ENCODE measurements at places on chromosomes 7 and 10.

- no peaks in the 10 kb centered on the region for H3K27me3 ChIP-seq
- no peak overlapping the region for H3K27ac ChIP-seq
- DNase-seq = no peak
- H3K4me1 ChIP-seq = peaks cover 13% of the 10 kb centered on the region
- peaks cover 21% of the 10 kb centered on the region for H3K36me3 ChIP-seq
Observed at GRCh38 chr10:7206412-7207100, 204.3 kb downstream of the SFMBT2 start.

GRCh38 chr7:82762880-82763279 is 319.3 kb upstream of the CACNA2D1 start:
- no peak overlapping the region for H3K27ac ChIP-seq
- no peak overlapping the region for H3K4me3 ChIP-seq
- no peaks in the 10 kb centered on the region for H3K36me3 ChIP-seq
- H3K4me1 ChIP-seq = no peaks in the 10 kb centered on the region
- no peaks in the 10 kb centered on the region for H3K27me3 ChIP-seq

- H3K27ac ChIP-seq = no peak overlapping the region
- no peak for DNase-seq
- peaks cover 12% of the 10 kb centered on the region for H3K4me1 ChIP-seq
- no peak overlapping the region for H3K4me3 ChIP-seq
- no peaks in the 10 kb centered on the region for H3K27me3 ChIP-seq
Observed at GRCh38 chr10:123475466-123475865, 190.7 kb upstream of the GPR26 start.

GRCh38 chr7:55591282-55591931 is 19.1 kb upstream of the VOPP1 start:
- no peaks in the 10 kb centered on the region for H3K27me3 ChIP-seq
- no peaks in the 10 kb centered on the region for H3K4me1 ChIP-seq
- peak; percentile 0 for DNase-seq
- H3K4me3 ChIP-seq = no peak overlapping the region

All from stomach (tissue), 19 donors.